Fibroblast of the conjunctiva (primary cell): ENCODE measurements at places on chromosomes 3 and 15.

DNA sequence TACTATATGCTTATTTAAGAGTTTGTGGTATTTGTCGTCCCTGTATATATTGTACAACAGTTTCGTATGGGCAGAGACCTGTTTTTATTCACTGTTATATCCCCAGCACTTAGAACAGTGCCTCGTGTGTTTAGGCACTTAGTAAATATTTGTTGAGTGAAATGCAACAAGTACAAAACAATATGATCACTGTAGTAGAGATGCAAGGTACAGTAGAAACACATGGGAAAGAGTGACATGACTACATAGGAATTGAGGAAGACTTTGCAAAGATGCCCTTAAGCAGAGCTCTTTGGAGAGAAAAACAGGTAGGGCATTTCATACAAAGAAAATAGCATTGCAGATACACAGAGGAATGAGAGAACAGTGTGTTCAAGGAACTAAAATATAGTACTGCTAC, 18.3 kb downstream of the RASA2 start:
- no peak for DNase-seq

DNA sequence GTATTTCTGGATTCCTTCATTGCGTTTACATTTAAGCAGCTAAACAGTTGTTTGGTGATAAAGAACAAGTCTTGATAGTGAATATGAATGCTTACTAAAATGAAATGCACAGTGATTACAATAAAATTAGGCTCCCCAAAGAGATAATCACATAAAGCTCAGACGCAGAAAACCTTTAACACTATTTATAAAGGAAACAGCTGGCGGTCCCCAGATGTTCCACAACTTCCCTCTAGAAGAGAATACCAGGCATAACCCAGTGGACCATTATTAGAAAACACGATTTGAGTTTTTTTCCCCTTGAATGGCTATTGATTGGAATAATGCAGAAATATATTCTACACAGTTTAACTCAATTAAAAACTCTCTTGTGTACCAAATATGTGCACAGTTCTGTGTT, 573.2 kb downstream of the DIPK2A start:
- DNase-seq = no peak

DNA sequence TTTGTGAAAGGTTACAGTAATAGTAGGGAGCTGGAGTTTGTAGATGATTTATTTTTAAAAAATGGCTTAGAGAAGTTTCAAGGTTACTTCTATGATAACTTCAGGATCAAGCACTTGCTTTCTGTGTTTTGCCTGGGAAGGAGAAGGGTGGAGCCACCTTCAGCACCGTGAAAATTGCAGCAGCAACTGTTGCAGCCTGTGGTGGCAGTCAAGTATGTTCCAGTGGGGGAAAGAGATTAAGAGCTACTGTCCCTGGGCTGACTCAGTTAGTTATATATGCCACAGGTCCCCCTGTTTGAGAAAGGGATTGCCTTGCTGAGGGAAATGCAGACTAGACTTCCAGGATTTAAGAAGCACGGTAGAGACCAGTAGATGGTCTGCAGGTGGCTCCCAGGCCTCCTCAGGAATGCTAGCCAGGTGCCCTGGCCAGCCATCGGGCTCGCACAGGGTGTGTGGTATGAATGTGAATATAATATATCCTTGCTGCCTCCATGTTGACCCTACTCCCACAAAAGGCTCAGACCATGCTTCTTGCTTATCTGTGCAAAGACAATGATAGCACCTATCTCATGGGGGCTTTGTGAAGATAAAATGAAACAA, 389.5 kb downstream of the CACNA2D3 start:
- no peak for DNase-seq

DNA sequence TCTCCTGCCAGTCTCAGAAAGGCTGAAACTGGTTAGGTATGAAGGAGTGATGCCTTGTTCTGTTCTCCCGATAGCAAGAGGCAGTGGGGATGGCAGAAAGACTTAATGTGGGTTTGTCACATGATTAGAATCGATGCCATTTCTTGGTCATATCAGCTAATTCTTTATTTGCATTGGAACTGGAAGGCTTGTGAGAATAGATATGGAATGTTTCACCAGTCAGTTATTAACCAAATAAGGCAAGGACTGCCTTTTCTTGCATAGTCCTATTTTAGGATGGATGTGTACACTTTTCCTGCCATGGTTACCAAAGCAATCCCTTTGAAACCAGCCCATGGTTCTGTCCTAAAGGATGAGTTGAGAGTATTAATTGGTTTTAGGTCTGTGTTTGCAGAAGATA, 33.7 kb downstream of the FILIP1L start:
- DNase-seq = no peak
